ENCODE measurements at places on chromosomes 13 and 19.

- no peak for DNase-seq
These were observed 19.2 kb upstream of the AKT2 start for GRCh38 chr19:40304306-40304705.

- no peak for DNase-seq
These were observed 224.8 kb downstream of the SPRY2 start for GRCh38 chr13:80116107-80116506.

DNA sequence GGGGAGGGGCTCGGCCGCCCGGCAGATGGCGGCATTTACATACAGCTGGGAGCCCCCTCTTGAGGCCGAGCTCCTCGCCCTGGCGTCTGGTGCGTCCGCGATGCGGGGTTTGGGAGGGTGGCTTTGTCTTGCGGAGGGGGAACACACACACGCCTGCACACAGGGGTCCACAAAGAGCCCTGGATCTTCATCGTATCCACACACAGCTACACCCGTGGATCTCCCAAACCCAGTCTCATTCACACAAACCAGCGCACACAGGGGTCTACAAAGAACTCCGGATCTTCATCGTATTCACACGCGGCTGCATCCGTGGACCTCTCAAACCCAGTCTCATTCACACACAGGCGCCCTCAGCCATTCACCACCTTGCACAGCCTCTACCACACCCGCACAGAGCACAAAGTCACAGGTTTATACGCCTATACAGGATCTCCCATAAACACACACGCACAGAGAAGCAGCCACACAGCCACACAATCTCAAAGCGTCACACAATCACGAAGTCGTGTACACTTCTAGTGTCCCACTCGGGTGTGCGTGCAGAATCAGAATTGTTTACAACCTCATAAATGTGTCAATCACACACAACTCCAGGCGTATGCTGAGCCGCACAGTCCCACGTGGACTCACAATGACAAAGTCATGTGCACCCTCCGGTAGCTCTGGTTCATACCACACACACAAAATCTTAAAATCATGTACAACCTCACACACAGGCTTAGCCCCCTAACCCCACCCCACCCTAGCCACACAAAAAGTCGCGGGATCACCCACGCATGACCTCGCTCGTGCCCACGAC, 550 bp upstream of the DLL3 start:
- DNase-seq, result no peak

DNA sequence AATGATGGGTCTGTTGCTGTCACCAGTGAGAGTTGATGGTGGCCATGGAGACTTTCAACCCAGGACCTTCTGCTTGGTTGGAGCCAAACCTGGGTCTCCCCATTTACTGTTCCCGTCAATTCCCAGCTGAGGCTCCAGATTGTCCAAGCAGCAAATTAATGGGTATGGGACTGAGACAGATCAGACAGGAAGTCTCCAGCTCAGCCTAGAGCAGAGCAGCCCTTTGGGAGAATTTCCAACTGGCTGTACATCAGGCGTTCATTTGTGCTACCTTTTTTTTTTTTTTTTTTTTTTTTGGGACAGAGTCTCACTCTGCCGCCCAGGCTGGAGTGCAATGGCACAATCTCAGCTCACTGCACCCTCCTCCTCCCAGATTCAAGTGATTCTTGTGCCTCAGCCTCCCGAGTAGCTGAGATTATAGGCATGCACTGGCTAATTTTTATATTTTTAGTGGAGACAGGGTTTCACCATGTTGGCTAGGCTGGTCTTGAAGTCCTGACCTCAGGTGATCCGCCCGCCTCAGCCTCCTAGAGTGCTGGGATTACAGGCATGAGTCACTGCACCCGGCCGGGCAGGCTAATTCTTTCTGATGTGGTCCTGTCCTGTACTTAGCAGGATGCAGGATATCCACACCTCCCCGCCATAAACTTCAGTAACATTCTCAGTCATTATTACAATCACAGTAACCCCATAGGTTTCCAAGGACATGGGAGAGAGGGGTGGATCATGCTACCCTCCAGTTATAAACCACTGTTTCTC, 9.3 kb downstream of the MAP3K10 start:
- DNase-seq, result no peak

GRCh38 chr13:35293579-35294226, 182.8 kb downstream of the MAB21L1 start:
- DNase-seq, result no peak

GRCh38 chr13:99162567-99163361, 37.9 kb upstream of the UBAC2 start:
- DNase-seq, result no peak

DNA sequence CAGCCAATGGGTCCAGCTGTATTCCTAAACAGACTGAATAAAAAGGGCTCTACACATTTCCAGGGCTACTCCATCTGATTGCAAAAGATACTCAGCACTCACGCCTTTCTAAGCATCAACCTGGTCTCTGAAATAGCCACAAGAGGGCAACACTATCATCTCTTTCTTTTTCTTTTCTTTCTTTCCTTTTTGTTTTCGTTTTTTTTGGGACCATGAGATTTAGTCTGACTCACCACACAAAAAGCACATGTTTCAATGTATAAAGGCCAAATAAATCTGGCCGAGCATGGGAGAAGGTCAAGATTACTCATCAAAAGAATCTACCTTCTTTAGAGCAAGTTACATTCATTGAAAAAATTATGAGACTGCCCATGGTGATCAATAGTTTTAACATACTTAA, 805.6 kb upstream of the ARGLU1 start:
- no peak for DNase-seq

DNA sequence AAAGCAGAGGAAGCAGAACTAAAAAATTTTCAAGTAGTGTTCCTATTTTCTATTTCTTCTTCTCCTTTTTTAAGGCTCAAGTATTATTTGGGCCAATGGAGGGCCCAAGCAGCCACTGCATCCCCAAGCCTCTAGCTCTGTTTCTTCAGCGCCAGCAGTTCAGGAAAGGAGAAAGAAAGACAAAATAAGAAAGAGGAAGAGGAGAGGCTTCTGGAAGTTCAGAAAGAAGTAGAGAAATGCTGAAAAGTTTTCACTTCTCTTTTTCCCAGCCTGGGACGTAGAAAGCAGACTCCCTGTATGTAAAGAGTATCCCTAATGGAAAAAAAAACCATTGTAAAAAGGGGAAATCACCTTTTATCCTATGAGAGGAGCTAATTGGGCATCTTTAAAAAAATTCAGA, 165.5 kb upstream of the KLF12 start:
- DNase-seq, result no peak

DNA sequence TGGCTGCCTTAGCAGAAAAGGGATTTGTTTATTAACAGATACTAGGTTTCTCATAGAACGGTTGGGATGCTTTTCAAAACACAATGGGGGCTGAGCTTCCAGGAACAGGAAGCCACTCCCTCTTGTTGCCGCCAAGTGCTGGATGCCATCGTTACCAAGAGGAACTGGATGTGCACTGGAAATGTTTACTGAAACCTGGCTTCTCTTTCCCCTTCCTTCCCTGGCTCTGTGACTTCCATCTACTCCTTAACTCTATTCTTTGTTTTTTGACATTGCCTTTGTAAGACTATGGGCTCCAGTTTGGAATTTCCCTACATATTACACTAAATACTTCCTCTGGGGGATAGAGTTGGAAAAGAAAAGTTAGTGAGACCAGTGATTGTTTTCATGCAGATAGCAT, 11.7 kb upstream of the KL start:
- no peak for DNase-seq

GRCh38 chr19:16769385-16769784, 49.7 kb downstream of the NWD1 start:
- DNase-seq, result no peak

All from stimulated activated CD8-positive, alpha-beta memory T cell treated with anti-CD3 and anti-CD28 coated beads, Interleukin-7, amount 100 ng/mL, for 1 hour (primary cell).